ENCODE measurements at places on chromosomes 5 and 9. TPM values are rescaled to one million over a fixed set of nuclear protein-coding genes. Genes with fewer than 3 reads are reported as not detected.

DNA sequence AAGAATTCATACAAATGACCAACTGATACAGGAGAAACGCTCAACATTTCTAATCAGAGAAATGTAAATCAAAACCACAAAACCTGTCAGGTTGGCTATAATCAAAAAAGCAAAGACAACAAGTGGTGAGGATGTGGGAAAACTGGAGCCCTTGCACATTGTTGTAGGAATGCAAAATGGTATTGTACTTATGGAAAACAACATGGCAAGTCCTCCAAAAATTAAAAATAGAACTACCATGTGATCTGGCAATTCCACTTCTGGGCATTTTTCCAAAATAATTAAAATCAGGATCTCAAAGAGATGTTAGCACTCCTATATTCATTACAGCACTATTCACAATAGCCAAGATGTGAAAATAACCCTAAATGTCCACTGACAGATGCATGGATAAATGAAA is 76.1 kb downstream of the FNIP1 start:
- no peak overlapping the region for H3K4me3 ChIP-seq
- DNase-seq = no peak
- no peak overlapping the region for H3K27ac ChIP-seq
- H3K27me3 ChIP-seq = no peaks in the 10 kb centered on the region
- peaks cover 23% of the 10 kb centered on the region for H3K36me3 ChIP-seq

- H3K36me3 ChIP-seq = no peaks in the 10 kb centered on the region
- peaks cover 5% of the 10 kb centered on the region for H3K27me3 ChIP-seq
- no peak overlapping the region for H3K4me3 ChIP-seq
Observed at GRCh38 chr5:178436326-178436940, 153.8 kb downstream of the COL23A1 start.

DNA sequence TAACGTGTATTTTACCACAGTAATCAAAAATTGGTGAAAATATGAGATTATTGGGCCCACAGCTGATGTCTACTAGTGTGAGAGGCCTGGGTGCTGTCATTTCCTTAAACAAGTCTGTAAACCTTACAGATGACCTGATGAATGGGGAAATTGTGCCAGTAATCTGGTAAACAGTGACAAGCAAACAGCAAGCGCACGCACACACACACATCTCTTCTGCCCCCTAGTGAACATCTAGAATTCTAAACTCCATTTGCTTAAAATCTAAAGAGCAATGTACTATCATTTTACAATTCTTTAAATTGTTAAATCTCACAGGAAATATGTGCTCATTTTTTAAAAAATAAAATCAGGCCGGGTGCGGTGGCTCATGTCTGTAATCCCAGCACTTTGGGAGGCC is 7.5 kb upstream of the RAPGEF1 start:
- peaks cover 28% of the 10 kb centered on the region for H3K4me1 ChIP-seq
- H3K36me3 ChIP-seq = no peaks in the 10 kb centered on the region
- no peak overlapping the region for H3K4me3 ChIP-seq
- no peaks in the 10 kb centered on the region for H3K27me3 ChIP-seq
- no peak overlapping the region for H3K27ac ChIP-seq

The SMIM27 gene
- total RNA-seq = 16.1 TPM

GRCh38 chr5:142295960-142296860 is 28.6 kb downstream of the SPRY4 start:
- no peaks in the 10 kb centered on the region for H3K27me3 ChIP-seq
- peaks cover 3% of the 10 kb centered on the region for H3K4me1 ChIP-seq
- no peak overlapping the region for H3K4me3 ChIP-seq
- no peaks in the 10 kb centered on the region for H3K36me3 ChIP-seq
- H3K27ac ChIP-seq = no peak overlapping the region

Data from activated CD4-positive, alpha-beta T cell treated with anti-CD3 and anti-CD28 coated beads for 36 hours (primary cell).